NCI-H226 (cell line): ENCODE measurements at places on chromosomes 11 and 22.

- DNase-seq: no peak
Measured at GRCh38 chr11:9601876-9602199, 28.4 kb downstream of the WEE1 start.

DNA sequence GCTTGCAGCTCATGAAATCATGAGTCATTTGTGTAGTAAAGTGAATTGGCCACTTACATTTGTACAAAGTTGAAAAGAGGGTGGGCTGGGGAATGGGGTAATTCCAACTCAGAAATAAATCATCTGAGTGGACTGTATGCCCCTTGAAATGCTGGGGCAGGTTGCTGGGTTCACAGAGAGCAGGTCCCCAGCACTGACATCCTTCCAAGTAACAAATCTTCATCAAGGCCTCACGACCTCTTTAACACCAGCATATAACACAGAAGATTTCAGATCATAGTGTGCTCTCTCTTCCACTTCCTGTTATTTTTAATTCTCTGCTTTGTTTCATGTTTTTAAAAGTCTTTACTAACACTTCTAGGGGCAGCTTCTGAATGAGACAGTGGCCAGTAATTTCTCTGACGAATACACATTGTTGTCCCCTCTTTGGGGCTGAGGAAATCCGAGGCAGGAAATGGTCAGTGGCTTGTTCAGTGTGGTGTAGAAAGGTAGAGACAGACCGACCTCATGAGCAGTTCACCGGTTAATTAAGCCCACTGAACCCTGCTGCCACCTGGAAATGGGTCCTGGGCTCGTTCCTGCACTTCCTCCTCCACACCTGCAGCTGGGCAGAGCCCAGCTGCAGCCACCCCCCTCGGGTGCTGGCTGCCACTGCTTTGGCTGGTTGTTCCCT is 127.7 kb downstream of the MAML2 start:
- no peak for DNase-seq

DNA sequence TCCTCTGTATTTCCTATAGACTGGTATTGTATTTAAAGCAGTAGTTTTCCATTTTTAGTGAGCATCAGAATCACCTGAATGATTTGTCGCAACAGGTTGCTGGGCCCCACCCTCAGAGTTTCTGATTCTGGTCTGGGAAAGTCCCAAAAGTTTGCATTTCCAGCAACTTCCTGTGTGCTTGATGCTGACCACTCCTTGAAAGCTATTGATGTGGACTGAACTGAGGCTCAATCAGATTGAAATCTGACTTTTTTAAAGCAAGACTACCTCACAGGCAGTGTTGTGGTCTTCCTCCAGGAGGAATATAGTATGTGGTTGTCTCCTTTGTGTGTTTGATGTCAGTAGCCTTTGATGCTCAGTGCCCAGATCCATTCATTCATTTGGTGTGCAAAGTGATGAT is 17.2 kb upstream of the MPZL2 start:
- no peak for DNase-seq

DNA sequence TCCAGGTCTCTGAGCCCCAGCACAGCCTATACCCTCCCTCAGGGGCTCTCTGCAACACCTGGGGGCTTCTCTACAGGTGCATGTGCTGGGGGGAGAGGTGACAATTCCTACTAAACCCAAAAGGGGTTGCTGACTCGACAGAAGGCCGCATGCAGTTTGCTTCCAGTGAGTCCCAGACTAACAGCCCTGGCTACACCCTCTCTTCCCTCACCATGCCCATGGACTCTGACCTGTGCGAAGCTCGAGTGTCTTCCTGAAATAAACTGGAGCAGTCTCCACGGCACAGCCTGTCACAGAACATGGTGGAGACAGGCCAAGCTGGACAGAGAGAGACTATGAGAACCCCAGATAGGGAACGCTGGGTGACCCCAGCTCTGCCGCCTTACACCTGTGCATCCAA is 16.6 kb downstream of the PLEKHA7 start:
- DNase-seq: no peak

DNA sequence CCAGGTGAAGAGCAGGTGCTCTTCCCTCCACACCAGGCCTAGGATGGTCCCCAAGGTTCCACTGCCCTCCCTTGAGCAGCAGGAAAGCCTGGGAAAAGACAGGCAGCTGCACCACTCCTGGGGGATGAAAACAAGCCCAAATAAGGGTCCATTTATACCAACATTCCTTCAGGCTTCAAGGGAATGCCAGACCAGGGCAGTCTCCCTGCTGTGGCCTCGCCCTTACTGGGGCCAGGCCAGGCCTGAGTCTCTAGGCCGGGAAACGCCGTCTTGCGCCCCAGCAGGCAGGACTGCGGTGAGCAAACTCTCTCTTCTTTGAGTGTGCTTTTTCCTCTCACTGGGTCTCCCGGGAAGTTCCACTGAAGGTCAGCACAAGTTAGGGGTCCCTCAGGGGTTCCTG is 443.5 kb downstream of the SOX6 start:
- DNase-seq: no peak
